ENCODE measurements at places on chromosomes 11 and 22. TPM values are rescaled to one million over a fixed set of nuclear protein-coding genes. Genes with fewer than 3 reads are reported as not detected.

- H3K27me3 ChIP-seq = no peaks in the 10 kb centered on the region
- H3K4me1 ChIP-seq = no peaks in the 10 kb centered on the region
- no peak overlapping the region for H3K27ac ChIP-seq
- no peak for DNase-seq
- H3K36me3 ChIP-seq = no peaks in the 10 kb centered on the region
These were observed 44.5 kb downstream of the SOX6 start for GRCh38 chr11:16311831-16312230.

- peaks cover 16% of the 10 kb centered on the region for H3K4me1 ChIP-seq
- no peaks in the 10 kb centered on the region for H3K36me3 ChIP-seq
- H3K27ac ChIP-seq = no peak overlapping the region
- no peak overlapping the region for H3K4me3 ChIP-seq
- DNase-seq = peak; percentile 64
These were observed 5.8 kb upstream of the MIEF1 start for GRCh38 chr22:39496131-39496838.

DNA sequence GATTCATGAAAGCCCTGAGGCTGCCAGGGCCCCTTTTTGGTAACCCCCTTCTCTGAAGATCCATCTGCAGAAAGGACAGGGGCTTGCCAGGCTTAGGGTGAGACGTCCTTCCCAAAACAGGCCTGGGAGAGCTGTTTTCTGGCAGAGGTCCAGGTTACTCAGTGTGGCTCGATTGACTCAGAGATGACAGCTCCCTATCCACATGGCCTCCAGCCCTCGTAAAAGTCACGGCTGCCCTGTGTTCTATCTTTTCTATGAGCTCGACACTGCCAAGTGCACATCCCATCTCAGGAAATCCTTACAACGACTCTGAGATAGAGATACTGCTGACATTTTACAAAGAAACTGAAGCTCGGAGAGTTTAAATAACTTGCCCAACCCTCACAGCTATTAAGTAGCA lies 20.4 kb downstream of the ADAMTS8 start:
- peaks cover 2% of the 10 kb centered on the region for H3K27me3 ChIP-seq
- no peak for DNase-seq
- no peak overlapping the region for H3K27ac ChIP-seq
- no peak overlapping the region for H3K4me3 ChIP-seq
- H3K4me1 ChIP-seq = no peaks in the 10 kb centered on the region

DNA sequence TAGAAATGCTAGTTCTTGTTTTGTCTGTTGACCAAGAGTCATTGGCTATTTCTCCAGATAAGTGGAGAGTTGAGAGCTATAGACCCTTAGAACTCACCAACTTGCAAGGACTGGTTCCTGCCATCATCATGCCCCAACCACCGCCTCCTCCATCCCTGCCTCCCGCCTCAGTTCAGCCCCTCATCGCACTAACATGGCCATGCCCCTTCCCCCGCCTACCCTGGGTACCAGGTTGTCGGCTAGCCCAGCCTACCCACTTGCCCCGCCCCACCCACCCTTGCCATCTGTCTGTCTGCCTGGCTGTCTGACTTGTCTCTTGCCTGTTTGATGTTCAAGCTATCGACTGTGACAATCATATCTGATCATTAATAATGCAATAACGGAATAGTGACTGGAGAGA lies 154.1 kb downstream of the TRIM29 start:
- H3K4me1 ChIP-seq = no peaks in the 10 kb centered on the region
- H3K27ac ChIP-seq = no peak overlapping the region
- no peaks in the 10 kb centered on the region for H3K36me3 ChIP-seq
- DNase-seq = no peak
- H3K27me3 ChIP-seq = peaks cover 18% of the 10 kb centered on the region

- no peak for DNase-seq
- peak overlapping the region; percentile 59 for H3K4me3 ChIP-seq
- H3K27ac ChIP-seq = peak overlapping the region; percentile 76
- no peaks in the 10 kb centered on the region for H3K27me3 ChIP-seq
These were observed 12.0 kb downstream of the STIM1 start for GRCh38 chr11:3867209-3868091.

CD248 gene
- total RNA-seq = 80.3 TPM

FOLR2 gene
- total RNA-seq = 0.33 TPM

DNA sequence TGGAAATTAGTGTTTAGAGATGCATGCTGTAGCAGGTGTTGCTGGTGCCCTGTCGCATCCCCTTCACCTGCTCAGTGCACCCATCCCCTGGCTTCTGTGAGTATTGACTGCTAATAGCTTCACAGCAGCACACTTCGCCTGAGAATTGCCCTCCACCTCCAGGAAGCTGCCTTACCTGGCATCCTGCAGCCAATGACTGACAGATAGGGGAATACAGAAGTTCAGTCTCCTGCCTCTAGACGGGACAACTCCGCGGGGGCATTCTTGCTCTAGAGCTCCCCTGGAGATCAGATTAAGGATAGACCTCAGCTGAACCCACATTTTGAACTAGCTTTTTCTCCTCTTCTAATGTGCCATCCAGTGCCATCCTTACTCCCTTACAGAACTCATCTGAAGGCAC lies 9.3 kb upstream of the CD3E start:
- peaks cover 2% of the 10 kb centered on the region for H3K27me3 ChIP-seq
- no peaks in the 10 kb centered on the region for H3K36me3 ChIP-seq
- no peak for DNase-seq

GRK3 gene
- 32.6 TPM for total RNA-seq

- H3K27me3 ChIP-seq = no peaks in the 10 kb centered on the region
- H3K4me1 ChIP-seq = peaks cover 74% of the 10 kb centered on the region
- peak; percentile 72 for DNase-seq
- H3K36me3 ChIP-seq = peaks cover 61% of the 10 kb centered on the region
- H3K27ac ChIP-seq = peak overlapping the region; percentile 98
- H3K4me3 ChIP-seq = peak overlapping the region; percentile 90
These were observed 58.3 kb downstream of the MYH9 start for GRCh38 chr22:36329254-36330078.

GRCh38 chr22:36946421-36947158 lies 33.2 kb downstream of the CSF2RB start:
- DNase-seq = no peak
- H3K4me3 ChIP-seq = no peak overlapping the region
- no peak overlapping the region for H3K27ac ChIP-seq
- no peaks in the 10 kb centered on the region for H3K36me3 ChIP-seq

GRCh38 chr11:62030071-62030684 lies 62.7 kb upstream of the FTH1 start:
- no peaks in the 10 kb centered on the region for H3K36me3 ChIP-seq
- H3K27me3 ChIP-seq = peaks cover 5% of the 10 kb centered on the region
- no peak for DNase-seq
- H3K27ac ChIP-seq = no peak overlapping the region
- H3K4me1 ChIP-seq = peaks cover 8% of the 10 kb centered on the region

- H3K4me1 ChIP-seq = no peaks in the 10 kb centered on the region
- H3K27ac ChIP-seq = no peak overlapping the region
- no peak overlapping the region for H3K4me3 ChIP-seq
- no peak for DNase-seq
These were observed 30.5 kb downstream of the IFT27 start for GRCh38 chr22:36745301-36745995.

- peaks cover 12% of the 10 kb centered on the region for H3K27me3 ChIP-seq
- H3K4me1 ChIP-seq = no peaks in the 10 kb centered on the region
- no peaks in the 10 kb centered on the region for H3K36me3 ChIP-seq
- H3K4me3 ChIP-seq = no peak overlapping the region
- no peak for DNase-seq
These were observed 21.2 kb upstream of the TRIM44 start for GRCh38 chr11:35641171-35641897.

FGF4 gene
- total RNA-seq = not detected

MYRF gene
- 3.4 TPM for total RNA-seq

NLRP14 gene
- not detected for total RNA-seq

GRCh38 chr22:19824212-19824925 lies 30.3 kb downstream of the GNB1L start:
- H3K27ac ChIP-seq = no peak overlapping the region
- H3K4me1 ChIP-seq = no peaks in the 10 kb centered on the region
- no peak for DNase-seq
- no peaks in the 10 kb centered on the region for H3K36me3 ChIP-seq
- H3K4me3 ChIP-seq = no peak overlapping the region
- H3K27me3 ChIP-seq = no peaks in the 10 kb centered on the region

AMBRA1 gene
- total RNA-seq = 40.5 TPM

GRCh38 chr11:289398-289711 lies 429 bp downstream of the PGGHG start:
- peak; percentile 65 for DNase-seq
- no peaks in the 10 kb centered on the region for H3K27me3 ChIP-seq
- peaks cover 35% of the 10 kb centered on the region for H3K4me1 ChIP-seq
- H3K27ac ChIP-seq = peak overlapping the region; percentile 95

SYT13 gene
- not detected for total RNA-seq

- H3K27me3 ChIP-seq = peaks cover 10% of the 10 kb centered on the region
- no peak overlapping the region for H3K27ac ChIP-seq
- no peak for DNase-seq
- H3K4me3 ChIP-seq = no peak overlapping the region
- H3K36me3 ChIP-seq = no peaks in the 10 kb centered on the region
These were observed 35.1 kb upstream of the NAV2 start for GRCh38 chr11:19677381-19678080.

KCNQ1 gene
- 26.6 TPM for total RNA-seq

GRCh38 chr22:20738394-20739089 lies 35.4 kb upstream of the SERPIND1 start:
- no peaks in the 10 kb centered on the region for H3K27me3 ChIP-seq
- peaks cover 11% of the 10 kb centered on the region for H3K4me1 ChIP-seq
- H3K27ac ChIP-seq = peak overlapping the region; percentile 37
- H3K4me3 ChIP-seq = no peak overlapping the region

DNA sequence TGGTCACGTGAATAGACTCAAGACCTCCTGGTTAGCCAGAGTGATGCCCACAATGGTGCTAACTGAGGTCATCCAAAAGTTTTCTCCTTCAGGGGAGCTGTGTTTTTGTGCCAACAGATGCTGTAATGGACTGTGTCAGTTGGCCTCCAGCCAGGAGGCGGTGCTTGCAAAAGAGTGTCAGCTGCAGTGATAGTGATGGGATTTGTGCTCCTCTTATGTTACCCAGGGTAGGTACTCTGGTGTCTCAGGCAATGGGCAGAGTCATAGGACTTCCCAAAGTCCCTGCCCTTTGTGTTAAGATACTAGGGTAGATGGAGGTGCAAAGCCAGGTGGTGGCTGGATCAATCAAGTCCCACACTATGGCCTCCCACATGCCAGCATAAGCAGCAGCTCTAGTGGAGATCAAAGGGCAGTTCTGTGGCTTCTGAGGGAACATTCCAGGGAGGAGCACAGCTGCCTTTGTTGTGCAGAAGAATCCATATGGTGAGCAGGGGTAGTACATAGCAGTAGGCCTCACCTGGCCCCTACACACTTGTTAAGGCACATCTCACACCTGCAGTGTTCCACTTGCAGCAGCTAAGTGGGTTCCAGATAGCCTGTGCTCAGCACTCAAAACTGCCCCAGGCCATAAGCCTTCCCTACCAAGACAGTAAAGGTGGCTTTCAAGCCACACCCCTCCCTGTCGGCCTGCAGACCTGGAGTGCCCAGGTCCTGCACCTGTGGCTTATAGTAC lies 9.4 kb upstream of the FANCF start:
- H3K4me1 ChIP-seq = peaks cover 2% of the 10 kb centered on the region
- no peak for DNase-seq
- H3K4me3 ChIP-seq = no peak overlapping the region
- peaks cover 3% of the 10 kb centered on the region for H3K36me3 ChIP-seq
- H3K27ac ChIP-seq = no peak overlapping the region

- H3K4me1 ChIP-seq = no peaks in the 10 kb centered on the region
- no peaks in the 10 kb centered on the region for H3K36me3 ChIP-seq
- no peak overlapping the region for H3K27ac ChIP-seq
- no peak overlapping the region for H3K4me3 ChIP-seq
These were observed 52.3 kb upstream of the FAM181B start for GRCh38 chr11:82786001-82786400.

TMEM191C gene
- total RNA-seq = 5.1 TPM

- no peaks in the 10 kb centered on the region for H3K4me1 ChIP-seq
- H3K4me3 ChIP-seq = no peak overlapping the region
- no peak overlapping the region for H3K27ac ChIP-seq
- no peak for DNase-seq
- H3K27me3 ChIP-seq = no peaks in the 10 kb centered on the region
- no peaks in the 10 kb centered on the region for H3K36me3 ChIP-seq
These were observed 61.5 kb downstream of the SMCO4 start for GRCh38 chr11:93481696-93482095.

GRCh38 chr11:96798445-96798844 lies 408.6 kb downstream of the JRKL start:
- H3K4me1 ChIP-seq = no peaks in the 10 kb centered on the region
- no peaks in the 10 kb centered on the region for H3K36me3 ChIP-seq
- H3K4me3 ChIP-seq = no peak overlapping the region
- no peak overlapping the region for H3K27ac ChIP-seq

OR52A1 gene
- not detected for total RNA-seq

GRCh38 chr11:6646071-6646470 lies 9.5 kb downstream of the DCHS1 start:
- no peaks in the 10 kb centered on the region for H3K27me3 ChIP-seq
- DNase-seq = no peak
- no peak overlapping the region for H3K4me3 ChIP-seq
- H3K4me1 ChIP-seq = peaks cover 2% of the 10 kb centered on the region
- no peaks in the 10 kb centered on the region for H3K36me3 ChIP-seq
- no peak overlapping the region for H3K27ac ChIP-seq

GRCh38 chr22:24153353-24153752 lies 27.9 kb upstream of the SUSD2 start:
- H3K27me3 ChIP-seq = no peaks in the 10 kb centered on the region
- peaks cover 54% of the 10 kb centered on the region for H3K4me1 ChIP-seq
- H3K27ac ChIP-seq = peak overlapping the region; percentile 98
- peaks cover 6% of the 10 kb centered on the region for H3K36me3 ChIP-seq
- no peak for DNase-seq

- H3K4me3 ChIP-seq = no peak overlapping the region
- H3K4me1 ChIP-seq = peaks cover 10% of the 10 kb centered on the region
- H3K27ac ChIP-seq = no peak overlapping the region
- no peaks in the 10 kb centered on the region for H3K36me3 ChIP-seq
- H3K27me3 ChIP-seq = no peaks in the 10 kb centered on the region
These were observed 16.8 kb downstream of the DNAL4 start for GRCh38 chr22:38777087-38777671.

- no peak for DNase-seq
- H3K4me1 ChIP-seq = peaks cover 12% of the 10 kb centered on the region
- no peak overlapping the region for H3K4me3 ChIP-seq
- no peaks in the 10 kb centered on the region for H3K36me3 ChIP-seq
- peaks cover 26% of the 10 kb centered on the region for H3K27me3 ChIP-seq
- no peak overlapping the region for H3K27ac ChIP-seq
These were observed 11.1 kb upstream of the MICAL2 start for GRCh38 chr11:12099132-12099873.

DNA sequence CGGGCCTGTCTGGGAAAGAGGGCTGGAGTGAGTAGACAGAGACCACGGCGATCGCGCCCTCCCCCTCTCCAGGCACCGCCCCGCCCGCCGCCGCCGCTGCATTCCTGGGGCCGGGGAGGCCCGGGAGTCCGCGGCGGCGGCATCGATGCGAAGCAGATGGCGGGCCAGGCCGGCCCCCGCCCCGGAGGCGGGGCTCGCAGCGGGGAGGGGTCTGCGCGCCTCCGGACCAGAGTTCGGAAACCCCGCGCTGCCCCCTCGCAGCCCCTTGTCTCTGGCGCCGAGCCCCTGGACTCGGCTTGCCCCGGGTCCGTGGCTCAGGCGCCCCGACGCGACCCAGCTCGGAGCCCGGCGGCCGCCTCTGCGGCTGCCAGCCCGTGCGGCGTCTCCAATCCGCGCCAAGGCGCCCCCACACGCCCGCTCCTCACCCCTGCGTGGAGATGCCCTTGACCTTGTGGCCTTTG lies 1.3 kb downstream of the SCARF2 start:
- peaks cover 9% of the 10 kb centered on the region for H3K4me1 ChIP-seq
- peak overlapping the region; percentile 77 for H3K4me3 ChIP-seq
- H3K27me3 ChIP-seq = peaks cover 57% of the 10 kb centered on the region
- H3K36me3 ChIP-seq = no peaks in the 10 kb centered on the region

HOATZ gene
- not detected for total RNA-seq

- no peak overlapping the region for H3K27ac ChIP-seq
- H3K27me3 ChIP-seq = no peaks in the 10 kb centered on the region
- H3K4me3 ChIP-seq = no peak overlapping the region
- no peak for DNase-seq
- no peaks in the 10 kb centered on the region for H3K36me3 ChIP-seq
These were observed 91.9 kb downstream of the CTTN start for GRCh38 chr11:70490208-70490607.
